Stimulated activated naive CD4-positive, alpha-beta T cell (primary cell): ENCODE measurements at places on chromosomes 3 and 15.

DNA sequence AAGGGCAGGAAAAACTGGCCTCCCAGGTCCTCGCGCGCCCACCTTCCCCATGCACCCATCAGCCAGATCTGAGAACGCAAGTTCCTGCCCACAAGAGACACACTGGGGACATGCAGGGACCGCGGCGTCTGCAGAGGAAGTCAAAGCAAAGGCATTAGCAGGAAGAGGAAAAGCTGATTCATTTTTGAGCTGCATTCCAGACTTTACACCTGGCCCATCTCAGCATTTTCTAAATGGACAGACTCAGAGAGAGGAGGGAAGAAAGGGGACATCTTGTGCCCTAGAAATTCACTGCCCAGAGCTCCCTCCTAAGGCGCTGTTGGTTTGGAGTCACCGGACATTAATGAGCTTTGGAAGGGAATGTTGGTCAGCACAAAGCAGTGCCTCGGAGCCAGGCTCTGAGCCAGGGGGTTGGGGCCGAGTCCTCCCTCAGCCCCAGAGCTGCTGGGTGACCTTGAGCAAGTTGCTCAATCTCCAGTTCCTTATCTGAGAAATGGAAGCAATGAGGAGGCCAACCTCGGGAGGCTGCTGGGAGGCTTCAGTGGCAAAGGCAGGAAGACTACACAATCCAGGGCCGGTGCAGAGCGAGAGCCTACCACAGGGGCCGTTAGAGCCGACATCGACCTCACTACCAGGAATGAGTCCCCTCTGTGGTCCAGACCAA is 150.5 kb upstream of the IQSEC1 start:
- no peak for DNase-seq

GRCh38 chr3:124785973-124786372 is 55.7 kb downstream of the UMPS start:
- DNase-seq = no peak

GRCh38 chr15:41630616-41631217 is 29.5 kb upstream of the MGA start:
- DNase-seq = no peak

- no peak for DNase-seq
Measured at GRCh38 chr15:39584266-39584659, 3.4 kb downstream of the THBS1 start.

GRCh38 chr3:137669519-137670060 is 94.5 kb upstream of the SOX14 start:
- DNase-seq = no peak

- DNase-seq = no peak
Measured at GRCh38 chr3:147737376-147737775, 328.2 kb downstream of the ZIC1 start.

GRCh38 chr3:161426758-161427157 is 55.4 kb upstream of the SPTSSB start:
- DNase-seq = no peak

GRCh38 chr3:145251311-145251710 is 909.7 kb downstream of the PLOD2 start:
- DNase-seq = no peak
